ENCODE measurements at places on chromosomes 7 and 10.
A peak's percentile ranks its signal among the peaks of the same experiment; 100 is the strongest.

DNA sequence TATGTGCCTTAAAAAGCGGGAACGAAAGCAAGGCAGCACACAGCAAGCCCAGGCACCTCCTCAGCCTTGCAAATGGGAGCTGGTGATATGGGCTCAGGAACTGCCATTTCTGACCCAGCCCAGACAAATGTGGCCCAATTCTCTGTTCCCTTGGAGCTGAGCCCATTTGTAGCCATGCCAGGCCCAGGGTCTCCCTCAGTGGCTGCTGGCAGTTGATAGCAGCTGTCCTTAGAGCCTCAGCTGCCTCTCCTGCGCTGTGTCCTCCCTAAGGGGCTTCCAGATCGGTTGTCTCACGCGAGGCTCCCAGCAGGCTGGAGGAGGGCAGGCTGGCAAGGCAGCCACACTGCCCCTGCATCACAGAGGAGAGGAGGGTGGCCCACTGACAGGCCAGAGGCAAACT, 275.8 kb downstream of the KCNMA1 start:
- no peak for DNase-seq

GRCh38 chr10:100154666-100155065, 31.2 kb downstream of the ERLIN1 start:
- DNase-seq = no peak

GRCh38 chr10:43254881-43255633, 11.8 kb downstream of the RASGEF1A start:
- DNase-seq = no peak

- no peak for DNase-seq
Measured at GRCh38 chr7:55449205-55449991, 84.3 kb downstream of the LANCL2 start.

DNA sequence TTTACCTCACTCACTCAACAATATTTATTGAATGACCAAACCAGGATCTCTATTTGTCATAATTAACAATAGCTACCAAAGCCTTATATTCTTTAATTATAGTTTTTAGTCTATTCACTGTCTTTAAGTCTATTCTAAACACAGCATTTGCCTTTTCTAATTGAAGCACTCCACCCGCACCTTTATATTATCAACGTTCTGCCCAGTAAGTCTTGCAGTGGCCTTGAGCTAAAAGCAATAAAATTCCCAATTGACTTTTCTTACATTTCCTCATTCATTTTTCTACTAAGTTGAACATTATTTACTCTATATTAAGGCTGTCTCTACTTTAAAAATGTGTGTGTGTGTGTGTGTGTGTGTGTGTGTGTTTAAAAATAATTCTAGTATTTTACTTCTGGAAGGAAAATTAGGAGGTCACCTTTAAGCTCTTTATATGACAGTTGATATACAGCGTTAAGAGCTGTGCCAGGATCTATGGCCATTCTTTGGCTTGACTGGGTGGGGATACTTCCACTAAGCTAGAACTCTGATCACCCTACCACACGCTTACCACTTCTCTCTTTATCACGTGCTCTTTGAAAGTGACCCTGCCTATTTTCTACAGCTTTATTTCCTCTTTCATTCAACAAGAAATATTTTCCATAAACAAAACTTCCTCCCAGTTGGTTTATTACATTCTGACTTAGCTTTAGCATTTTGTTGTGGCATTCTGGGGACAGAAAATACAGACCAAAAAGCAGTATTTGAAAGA, 8.8 kb downstream of the PAPSS2 start:
- DNase-seq = no peak

GRCh38 chr7:70591643-70592042, 540.3 kb upstream of the GALNT17 start:
- DNase-seq = no peak

- DNase-seq = no peak
Measured at GRCh38 chr7:153087498-153087897, 327.9 kb downstream of the ACTR3B start.

DNA sequence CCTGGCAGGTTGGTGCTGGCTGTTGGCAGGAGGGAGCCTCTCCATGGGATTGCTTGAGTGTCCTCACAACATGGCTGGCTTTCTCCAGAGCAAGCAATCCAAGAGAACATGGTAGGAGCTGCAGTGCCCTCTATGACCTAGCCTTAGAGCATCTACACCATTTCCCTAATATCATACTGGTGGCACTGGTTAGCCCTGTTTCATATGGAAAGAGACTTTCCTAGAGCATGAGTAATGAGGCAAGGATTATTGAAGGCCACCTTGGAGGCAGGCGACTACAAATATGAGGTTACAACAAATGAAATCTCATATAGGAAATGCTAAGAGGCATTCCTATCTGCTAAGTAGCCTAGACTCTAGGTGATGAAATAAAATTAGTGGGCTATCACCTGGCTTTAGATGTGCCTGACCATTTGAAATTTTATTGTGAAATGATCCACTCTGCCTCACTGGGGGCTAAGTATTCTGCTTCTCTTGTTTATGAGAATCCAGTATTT, 153.6 kb downstream of the RGS10 start:
- DNase-seq = no peak

DNA sequence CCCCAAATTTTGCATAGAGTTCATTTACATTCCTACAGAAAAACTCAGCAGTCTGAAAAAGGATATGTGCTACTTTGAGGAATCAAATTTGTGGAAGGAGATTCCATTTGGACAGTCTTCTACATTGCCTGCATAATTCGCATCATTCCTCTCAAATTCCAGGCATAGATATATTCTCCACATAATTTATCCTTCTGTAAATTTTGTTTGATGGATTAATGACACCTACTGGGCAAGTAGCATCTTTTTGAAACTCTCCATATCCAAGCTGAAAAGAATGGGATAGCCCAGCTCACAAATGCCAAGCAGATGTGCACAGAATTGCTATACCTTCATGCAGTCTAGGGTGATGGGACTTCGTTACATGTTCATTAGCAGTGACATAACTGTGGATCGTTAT, 515.3 kb downstream of the AUTS2 start:
- DNase-seq = no peak

GRCh38 chr7:155706376-155706775, 61.9 kb downstream of the RBM33 start:
- no peak for DNase-seq

DNA sequence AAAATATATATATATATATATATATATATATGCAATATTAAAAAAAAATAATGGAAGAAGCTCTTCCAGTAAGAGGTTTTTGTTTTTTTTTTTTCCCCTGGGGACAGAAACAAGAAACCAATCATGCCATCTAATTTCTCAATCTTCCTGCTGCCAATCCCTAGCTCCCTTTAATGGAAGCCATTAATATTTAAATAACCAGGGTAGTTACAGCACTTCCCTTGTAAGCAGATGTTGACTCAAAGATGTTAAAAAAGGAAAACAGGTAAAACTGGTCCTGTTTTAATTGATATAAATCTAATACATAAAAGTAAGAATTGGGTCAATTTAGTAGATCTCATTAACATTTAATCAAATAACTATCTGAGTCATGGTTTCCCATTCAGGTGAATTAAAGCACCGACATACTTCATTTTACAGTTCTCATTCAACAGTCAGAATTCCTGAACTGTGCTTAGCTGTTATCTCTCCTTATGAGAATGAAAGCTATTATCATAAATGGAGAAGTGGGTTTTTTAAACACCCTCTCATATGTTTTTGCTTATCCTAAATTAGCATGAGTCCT, 22.6 kb downstream of the CPVL start:
- no peak for DNase-seq

DNA sequence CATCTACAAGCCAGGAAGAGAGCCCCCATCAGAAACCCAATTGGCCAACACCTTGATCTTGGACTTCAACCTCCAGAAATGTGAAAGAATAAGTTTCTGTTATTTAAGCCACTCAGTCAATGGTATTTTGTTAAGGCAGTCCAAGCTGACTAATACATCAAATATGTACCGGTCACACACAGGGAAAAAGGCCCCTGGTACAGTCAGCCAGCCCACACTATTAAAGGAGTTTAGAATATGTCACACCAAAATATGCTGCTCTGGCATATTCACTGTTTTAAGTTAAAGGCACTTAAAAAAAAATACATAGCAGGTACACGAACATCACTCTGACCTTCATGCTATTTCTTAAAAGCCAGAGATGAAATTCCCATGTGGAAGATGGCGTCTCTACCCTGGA, 15.2 kb upstream of the CDCA7L start:
- no peak for DNase-seq

GRCh38 chr10:72089618-72090017, 1.3 kb upstream of the SPOCK2 start:
- DNase-seq = peak; percentile 31

- no peak for DNase-seq
Measured at GRCh38 chr10:112166800-112167199, 16.8 kb downstream of the GPAM start.

DNA sequence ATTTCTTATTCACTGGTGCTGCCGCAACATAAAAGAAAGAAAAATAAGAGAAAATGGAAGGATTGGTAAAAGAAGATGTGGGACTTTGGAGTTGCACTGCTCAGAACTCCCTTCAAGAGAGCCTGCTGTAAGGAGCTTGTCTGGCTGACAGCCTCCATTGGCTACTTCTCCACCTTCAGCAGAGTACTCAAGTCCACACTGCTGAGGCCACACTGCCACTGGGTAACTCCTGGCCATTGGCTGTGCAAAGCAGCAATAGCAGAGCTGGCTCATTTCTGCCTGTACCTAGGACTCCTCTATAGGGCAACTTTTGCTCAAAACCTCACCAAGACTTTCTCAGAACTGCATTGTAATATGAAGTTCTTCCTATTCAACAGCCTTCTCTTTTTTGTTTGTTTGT, 38.7 kb upstream of the PCLO start:
- no peak for DNase-seq

GRCh38 chr7:73770002-73770859, at the start of gene CLDN3:
Gene CLDN3 (minus strand): TSS chr7:73770270. CDS start chr7:73770049, 221 bp downstream.
- peak; percentile 97 for DNase-seq

- no peak for DNase-seq
Measured at GRCh38 chr7:55109404-55110167, 90.8 kb downstream of the EGFR start.

- no peak for DNase-seq
Measured at GRCh38 chr7:20385126-20385525, 54.4 kb downstream of the ITGB8 start.

DNA sequence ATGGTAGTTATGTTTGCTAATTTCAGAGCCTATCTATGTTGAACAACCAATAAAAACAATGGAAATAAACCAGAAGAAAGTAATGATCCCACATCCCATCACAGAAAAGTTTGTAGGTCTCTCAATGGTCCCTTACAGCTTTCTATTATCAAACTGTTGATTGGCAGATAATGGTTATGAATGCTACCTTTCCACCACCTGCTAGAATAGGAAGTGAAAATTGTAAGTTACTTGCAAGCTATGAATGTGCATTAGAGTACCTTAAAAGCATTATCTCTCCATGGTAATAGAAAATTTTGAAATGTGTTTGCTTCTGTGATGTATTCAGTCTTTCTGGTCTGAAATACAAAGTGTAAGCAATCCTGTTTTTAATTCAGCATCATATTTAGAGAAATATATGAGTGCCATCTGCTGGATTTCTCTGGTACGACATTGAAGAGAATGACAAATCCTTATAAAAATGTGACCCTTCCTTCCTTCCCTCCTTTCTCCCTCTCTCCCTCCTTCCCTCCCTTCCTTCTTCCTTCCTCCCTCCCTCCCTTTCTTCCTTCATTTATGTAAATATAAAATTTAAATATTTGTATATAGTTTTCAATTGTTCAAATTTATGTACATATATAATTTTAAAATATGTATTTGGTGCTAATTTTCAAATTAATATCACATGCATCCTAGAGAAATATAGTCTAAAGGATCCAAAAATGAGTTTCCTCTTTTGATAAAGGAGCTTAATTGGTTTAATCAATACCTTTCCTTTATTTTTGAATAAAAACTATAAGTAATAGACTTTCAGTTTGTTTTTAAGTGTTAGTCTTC, 41.4 kb upstream of the PNLIPRP3 start:
- peak; percentile 15 for DNase-seq

GRCh38 chr10:63504145-63504881, 16.9 kb upstream of the REEP3 start:
- no peak for DNase-seq

- no peak for DNase-seq
Measured at GRCh38 chr10:51433949-51434475, 265.4 kb downstream of the CSTF2T start.

- no peak for DNase-seq
Measured at GRCh38 chr7:134622303-134622995, 24.2 kb upstream of the BPGM start.

DNA sequence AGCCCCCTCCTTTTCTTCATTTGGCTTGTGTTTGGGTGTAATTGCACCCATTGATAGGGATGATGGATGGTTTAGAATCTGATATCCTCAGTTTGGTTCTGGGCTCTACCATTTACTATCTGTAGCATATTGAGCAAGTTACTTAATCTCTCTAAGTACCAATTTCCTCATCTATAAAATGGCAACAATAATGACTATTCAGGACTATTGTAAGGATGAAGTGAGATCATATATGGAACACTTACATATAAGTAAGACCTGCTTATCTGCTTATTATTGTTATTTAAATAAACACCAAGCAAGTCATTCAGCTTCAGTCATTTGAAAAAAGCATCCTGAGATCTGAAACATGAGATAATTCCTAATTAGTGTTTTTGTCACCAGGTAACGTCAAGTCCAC, 127.0 kb downstream of the SEC23IP start:
- DNase-seq = no peak

DNA sequence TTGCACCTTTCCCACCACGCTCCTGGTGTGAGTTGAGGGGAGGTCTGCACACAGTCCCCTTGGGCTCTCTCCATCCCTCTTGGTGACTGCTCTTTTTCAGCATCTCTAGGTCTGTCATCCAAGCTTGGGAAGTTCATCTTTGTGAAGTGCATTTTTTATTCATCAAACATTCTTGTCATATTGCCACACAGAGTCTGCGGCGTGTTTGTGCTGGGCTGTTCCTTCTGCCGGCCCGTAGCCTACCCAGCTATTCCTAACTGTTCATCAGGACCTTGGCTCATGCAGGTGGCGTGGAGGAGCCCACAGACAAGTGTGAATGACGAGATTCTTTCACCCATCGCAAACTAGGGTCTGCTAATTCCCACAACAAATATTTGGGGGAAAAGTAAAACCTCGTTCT, 164.8 kb downstream of the RTKN2 start:
- DNase-seq = no peak

GRCh38 chr10:123673198-123673597, 7.0 kb downstream of the GPR26 start:
- DNase-seq = no peak

DNA sequence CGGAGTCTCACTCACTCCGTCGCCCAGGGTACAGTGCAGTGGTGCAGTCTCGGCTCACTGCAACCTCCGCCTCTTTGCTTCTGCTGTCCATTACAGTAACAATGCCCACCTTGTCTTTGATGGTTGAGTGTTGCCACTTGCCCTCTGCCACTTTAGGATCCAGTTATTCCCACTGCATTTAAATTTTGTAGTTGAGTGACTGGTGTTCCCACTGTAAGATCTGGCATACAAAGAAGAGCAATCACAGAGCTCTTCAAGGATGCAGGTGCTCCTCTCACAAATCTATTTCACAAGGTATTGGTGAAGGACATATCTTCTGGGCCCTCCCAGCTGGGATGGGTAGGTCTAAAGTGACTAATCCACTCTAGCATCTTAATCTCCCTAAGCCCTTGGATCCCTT, 12.6 kb downstream of the PTER start:
- DNase-seq = no peak

- DNase-seq = no peak
Measured at GRCh38 chr7:146764458-146764857, 647.9 kb downstream of the CNTNAP2 start.

- peak; percentile 28 for DNase-seq
Measured at GRCh38 chr7:4738711-4739527, 36.5 kb upstream of the AP5Z1 start.

Measured in NCI-H2081 (cell line).